ENCODE measurements at places on chromosomes 12 and 14. TPM values are rescaled to one million over a fixed set of nuclear protein-coding genes. Genes with fewer than 3 reads are reported as not detected.

Gene SMOC1
- not detected for total RNA-seq

Gene BIN2
- total RNA-seq: 206 TPM

Gene TMEM52B
- not detected for total RNA-seq

Gene CCDC197
- not detected for total RNA-seq

Gene SLC11A2
- total RNA-seq: 36.4 TPM

- no peaks in the 10 kb centered on the region for H3K36me3 ChIP-seq
- DNase-seq: no peak
- H3K4me1 ChIP-seq: peaks cover 19% of the 10 kb centered on the region
- peaks cover 17% of the 10 kb centered on the region for H3K27me3 ChIP-seq
- no peak overlapping the region for H3K27ac ChIP-seq
These were observed 5.5 kb downstream of the CARMIL3 start for GRCh38 chr14:24057271-24057670.

GRCh38 chr14:101808020-101808641 is 46.6 kb downstream of the PPP2R5C start:
- H3K36me3 ChIP-seq: peaks cover 29% of the 10 kb centered on the region
- DNase-seq: no peak
- no peaks in the 10 kb centered on the region for H3K27me3 ChIP-seq
- H3K4me1 ChIP-seq: peaks cover 31% of the 10 kb centered on the region

DNA sequence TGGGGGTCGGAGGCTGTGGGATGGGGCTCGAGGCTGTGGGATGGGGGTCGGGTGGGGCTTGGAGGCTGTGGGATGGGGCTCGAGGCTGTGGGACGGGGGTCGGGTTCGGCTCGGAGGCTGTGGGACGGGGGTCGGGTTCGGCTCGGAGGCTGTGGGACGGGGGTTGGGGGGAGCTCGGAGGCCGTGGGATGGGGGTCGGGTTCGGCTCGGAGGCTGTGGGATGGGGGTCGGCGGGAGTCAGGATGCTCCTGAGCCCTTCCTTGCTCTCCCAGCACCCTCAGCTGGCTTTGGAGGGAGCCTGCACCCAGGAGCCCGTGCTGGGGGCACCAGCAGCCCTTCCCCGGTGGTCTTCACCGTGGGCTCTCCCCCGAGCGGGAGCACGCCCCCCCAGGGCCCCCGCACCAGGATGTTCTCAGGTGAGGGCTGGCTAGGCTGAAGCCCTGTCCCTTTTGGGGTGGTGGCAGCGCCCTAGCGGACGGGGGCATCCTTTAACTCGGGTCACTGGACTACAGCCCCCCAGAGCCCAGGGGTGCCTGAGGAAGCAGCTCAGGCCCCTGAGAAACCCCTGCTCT is 11.9 kb upstream of the PUS1 start:
- H3K4me1 ChIP-seq: no peaks in the 10 kb centered on the region
- H3K27me3 ChIP-seq: no peaks in the 10 kb centered on the region
- DNase-seq: no peak
- no peak overlapping the region for H3K4me3 ChIP-seq
- no peak overlapping the region for H3K27ac ChIP-seq

DNA sequence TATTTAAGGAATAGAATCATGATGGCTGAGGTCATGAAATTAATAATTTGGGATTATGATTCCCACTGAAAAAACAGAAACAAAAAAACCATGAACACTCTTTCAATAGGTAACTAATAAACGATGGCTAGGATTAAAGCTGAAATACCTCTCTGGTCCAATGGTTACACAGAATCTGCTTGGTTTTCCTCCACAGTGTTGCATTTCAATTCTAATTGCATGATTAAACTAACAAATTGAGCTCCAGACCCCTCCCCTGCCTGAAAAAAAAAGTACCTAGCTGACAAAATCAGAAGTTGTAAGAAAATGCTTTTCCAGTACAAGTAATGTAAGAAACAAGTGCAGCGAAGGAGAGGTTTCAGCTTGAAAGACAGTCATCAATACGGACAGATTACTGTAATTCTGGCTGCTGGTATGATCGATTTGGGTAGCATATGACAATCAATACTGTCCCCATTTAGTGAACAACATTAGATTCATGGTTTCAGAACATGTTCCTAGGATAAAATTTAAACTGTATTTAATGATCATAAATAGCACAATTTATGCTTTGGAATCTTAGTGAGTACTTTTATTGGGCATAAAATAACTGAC is 32.0 kb downstream of the INSM2 start:
- H3K4me1 ChIP-seq: no peaks in the 10 kb centered on the region
- H3K27ac ChIP-seq: no peak overlapping the region
- no peak for DNase-seq
- no peak overlapping the region for H3K4me3 ChIP-seq
- H3K27me3 ChIP-seq: no peaks in the 10 kb centered on the region
